NCI-H1694 (cell line): ENCODE measurements at places on chromosomes 1 and 21.

- DNase-seq: no peak
Measured at GRCh38 chr1:155110826-155111225, 16.9 kb upstream of the EFNA1 start.

DNA sequence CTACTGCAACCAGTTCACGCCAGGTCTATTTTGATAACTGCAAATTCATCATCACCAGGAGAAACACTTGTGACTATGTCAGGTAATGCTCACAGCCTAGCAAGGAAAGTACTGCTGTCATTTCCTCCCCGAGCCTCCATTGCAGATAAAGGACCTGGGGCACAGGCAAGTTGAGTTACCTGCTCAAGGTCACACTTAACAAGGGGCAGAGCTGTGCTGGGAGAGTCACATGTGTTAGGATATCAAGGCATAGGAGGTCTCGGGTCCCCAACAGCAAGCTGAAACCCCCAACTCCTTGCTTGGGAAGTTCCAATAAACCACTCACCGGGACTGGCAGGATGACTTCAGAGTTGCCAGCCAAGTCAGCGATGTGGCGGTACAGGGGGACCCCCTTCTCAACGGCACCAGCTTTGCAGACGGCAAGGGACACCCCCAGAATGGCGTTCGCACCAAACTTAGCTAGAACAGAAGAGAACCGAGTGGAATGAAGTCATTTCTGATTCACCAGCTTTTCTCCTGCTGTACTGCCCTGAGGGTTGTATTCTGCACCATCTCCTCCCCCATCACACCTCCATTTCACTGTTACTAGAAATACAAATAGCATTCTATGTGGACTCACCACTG, 11.6 kb downstream of the ENO1 start:
- no peak for DNase-seq

GRCh38 chr1:107262467-107263286, 121.8 kb downstream of the NTNG1 start:
- DNase-seq: no peak

DNA sequence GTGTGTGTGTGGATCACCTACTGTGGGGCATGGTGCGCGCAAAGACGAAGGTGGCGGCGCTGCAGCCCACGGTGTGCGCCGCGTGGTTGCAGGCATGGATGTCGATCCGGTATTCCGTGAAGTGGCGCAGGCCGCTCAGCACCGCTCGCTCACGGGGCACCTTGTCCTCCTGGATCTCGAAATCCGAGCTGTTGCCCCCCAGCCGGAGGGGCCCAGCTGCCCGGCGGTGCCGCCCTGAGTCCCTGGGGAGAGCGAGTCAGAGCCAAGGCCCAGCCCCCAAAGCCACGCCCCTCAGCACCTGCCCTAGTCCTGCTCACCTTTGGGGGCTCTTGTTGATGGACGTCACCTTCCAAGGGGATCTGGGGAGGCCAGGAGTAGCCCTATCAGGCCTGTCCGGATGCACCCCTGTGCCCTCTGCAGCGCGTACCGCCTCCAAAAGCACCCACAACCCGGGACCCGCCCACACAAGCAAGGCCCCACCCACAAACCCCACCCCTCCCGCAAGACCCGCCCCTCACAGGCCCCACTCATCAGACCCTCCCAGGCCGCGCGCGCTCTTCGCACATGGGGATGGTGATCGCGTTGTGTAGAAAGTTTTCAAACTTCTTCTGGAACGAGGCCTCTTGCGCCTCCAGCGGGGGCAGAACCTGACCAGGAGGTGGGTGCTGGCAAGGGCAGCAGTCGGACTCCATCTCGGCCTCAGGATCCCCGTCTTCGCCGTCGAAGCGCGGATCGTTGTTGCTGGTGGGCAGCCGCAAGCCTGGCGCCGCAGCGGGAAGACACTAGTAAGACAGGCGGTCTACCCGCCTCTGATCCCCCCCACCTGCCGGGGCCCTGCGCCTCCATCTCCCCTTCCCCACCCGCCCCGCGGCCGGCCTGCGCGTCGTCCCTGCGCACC, 13.6 kb downstream of the INSRR start:
- DNase-seq: no peak

DNA sequence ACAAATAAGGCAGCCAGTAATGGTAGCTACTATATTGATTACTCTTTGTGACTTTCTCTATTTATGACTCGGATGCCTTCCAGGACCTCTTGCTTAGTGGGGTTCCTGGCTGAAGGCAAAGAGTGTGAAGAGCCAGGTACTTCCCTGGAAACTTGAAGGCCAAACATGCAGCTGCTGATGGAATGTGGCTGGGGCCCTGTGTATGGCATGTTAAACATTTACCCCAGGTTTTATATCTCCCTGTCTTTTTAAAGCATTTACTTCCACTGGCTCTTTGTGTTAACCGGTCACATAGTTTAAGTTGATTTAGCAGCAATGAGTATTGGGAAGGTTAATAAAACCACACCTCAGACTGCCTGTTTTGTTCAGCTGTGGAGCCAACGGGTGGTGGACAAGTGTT, 45.7 kb upstream of the PAXBP1 start:
- no peak for DNase-seq

DNA sequence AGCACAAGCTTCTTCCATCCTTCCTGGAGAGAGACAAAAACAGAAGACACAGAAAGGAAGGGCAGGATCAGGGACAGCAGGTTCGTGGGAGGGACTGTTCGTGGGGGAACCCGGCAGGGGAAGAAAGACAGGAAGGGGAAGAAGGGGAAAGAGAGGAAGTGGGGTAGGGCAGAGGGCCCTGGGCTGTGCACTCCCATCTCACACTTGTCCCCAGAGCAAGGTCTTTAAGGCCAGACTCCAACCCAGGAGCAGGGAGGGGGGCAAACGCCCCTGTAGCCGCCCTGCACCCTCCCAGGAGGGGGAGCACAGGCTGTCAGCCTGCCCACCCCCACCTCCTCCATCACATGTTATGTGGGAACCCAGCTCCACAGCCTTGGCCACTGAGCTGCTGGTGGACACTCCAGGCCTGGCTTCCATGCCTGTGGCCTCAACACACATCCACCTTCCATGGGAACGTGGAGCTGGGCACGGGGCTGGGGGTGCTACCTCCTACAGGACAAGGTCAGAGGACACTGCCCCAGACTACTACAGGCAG, 9.3 kb downstream of the SLC19A1 start:
- DNase-seq: no peak

GRCh38 chr1:165481820-165482532, 37.0 kb upstream of the RXRG start:
- DNase-seq: no peak
